Inflammatory macrophage (primary cell): ENCODE measurements at places on chromosomes 2 and 18.

GRCh38 chr2:25664183-25664964, 9.0 kb downstream of the DTNB start:
- DNase-seq = peak; percentile 73

DNA sequence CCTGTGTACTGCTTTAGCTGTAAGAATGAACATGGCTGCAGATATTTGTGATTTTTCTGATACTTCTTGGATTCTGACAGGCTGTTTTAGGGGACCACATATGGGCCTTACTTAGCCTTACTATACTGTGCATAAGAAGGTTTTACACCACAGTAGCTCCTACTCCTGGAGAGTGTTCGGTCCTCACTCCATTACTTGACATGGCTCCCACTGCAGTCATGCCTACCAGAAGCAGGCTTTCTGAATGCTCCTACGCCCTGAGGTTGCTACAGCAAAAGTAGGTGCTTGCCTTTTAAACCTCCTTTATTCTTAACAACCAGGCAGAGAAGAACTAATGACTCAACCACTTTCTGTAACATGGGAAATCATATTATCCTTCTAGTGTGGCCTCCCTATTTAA, 125.2 kb upstream of the MAP2 start:
- DNase-seq = no peak

- DNase-seq = no peak
These were observed 339.6 kb upstream of the DCC start for GRCh38 chr18:52000435-52000834.

GRCh38 chr2:220452561-220452960, 825.1 kb downstream of the SLC4A3 start:
- DNase-seq = no peak

- peak; percentile 61 for DNase-seq
These were observed 22.5 kb upstream of the SIGLEC15 start for GRCh38 chr18:45802814-45803492.

GRCh38 chr2:111662039-111662770, 221.8 kb downstream of the ANAPC1 start:
- peak; percentile 17 for DNase-seq

GRCh38 chr18:23662309-23663263, at the start of gene ANKRD29:
Gene ANKRD29, minus strand, starts transcription at chr18:23662911. Its CDS starts 181 bp downstream, at chr18:23662730.
- peak; percentile 23 for DNase-seq

GRCh38 chr2:128357506-128358370, 39.1 kb upstream of the HS6ST1 start:
- no peak for DNase-seq

DNA sequence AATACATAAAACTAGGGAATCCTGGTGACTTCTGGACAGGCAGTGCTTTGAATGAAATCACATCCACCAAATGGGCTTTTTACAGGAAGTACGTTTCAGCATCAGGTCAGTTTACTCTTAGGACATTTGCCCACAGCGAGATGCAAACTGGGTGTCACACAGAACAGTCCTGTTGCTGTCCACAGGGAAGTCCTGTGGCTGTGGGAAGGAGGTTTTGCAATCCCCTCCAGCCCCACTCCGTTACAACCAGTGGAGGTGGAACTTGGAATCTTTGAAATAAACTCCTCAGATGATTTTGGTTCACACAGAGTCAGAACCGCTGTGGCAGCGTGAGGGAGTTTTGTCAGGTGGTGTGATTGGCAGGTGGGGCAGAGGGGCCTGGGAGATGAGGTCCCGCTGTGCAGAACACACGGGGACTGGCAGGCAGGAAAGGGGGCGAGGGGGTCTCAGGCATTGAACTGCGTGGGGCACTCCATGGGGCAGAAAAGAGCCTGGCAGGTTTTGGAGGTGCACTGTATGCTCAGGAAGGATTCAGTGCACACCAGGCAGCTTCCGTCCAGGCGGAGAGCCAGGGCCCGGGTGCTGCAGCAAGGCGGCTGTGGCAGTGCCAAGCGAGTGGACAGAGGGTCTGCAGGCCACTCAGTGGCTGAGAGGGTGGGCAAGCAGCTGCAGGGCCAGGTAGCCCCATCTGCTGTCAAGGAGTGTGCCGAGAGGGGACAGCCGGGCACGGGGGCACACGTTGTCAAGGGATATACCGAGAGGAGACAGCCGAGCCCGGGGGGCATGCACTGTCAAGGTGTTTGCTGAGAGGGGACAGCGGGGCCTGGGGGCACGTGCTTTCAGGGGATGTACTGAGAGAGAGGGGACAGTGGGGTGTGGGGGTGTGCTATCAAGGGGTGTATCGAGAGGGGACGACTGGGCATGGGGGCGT, 148.7 kb downstream of the LDLRAD4 start:
- DNase-seq = peak; percentile 80

DNA sequence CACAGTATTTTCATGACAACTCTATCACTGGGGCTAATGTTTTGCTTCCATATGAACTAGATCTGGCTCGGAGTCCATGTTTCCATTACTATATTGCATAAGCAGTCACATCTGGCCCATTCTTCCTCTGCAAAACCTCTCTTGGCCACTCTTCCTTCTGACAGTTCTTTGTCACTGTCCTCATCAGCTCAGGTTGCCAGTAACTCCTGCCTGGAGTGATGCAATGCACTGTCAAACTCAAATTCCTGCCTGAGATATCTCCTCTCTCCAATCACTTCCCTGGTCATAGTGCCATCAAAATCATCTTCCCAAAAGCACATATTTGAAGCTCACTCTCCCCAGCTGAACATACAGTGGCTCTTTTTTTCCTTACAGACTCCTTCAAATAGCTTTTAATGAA, 66.1 kb downstream of the COLEC12 start:
- DNase-seq = no peak

GRCh38 chr2:101571951-101572350, 97.0 kb upstream of the RFX8 start:
- DNase-seq = no peak

DNA sequence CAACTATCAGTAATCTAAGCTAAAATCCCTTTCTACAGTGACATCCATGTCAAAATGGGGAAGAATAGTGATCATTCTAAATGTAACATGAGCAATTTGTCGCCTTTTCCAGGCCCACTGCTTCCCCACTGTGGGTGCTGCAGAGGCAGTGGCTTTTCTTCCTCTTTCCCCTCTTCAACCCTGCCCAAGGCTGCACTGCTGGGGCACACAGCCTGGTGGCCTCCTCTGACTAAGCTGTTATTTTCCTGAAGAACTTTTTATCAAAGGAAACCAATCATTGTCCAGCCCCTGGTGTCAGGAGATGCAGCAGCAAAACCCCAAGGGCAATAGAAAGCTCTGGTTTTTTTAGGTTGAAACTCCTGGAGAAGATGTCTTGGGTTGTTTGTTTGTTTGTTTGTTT, 117.6 kb upstream of the KLF7 start:
- peak; percentile 91 for DNase-seq

GRCh38 chr2:10009271-10009810, 34.0 kb upstream of the KLF11 start:
- DNase-seq = no peak

- DNase-seq = no peak
These were observed 9.8 kb downstream of the TEKT4 start for GRCh38 chr2:94881070-94881469.

- peak; percentile 49 for DNase-seq
These were observed 34.9 kb downstream of the FAM110C start for GRCh38 chr2:11248-11941.

GRCh38 chr2:69933839-69934613, 19.1 kb downstream of the MXD1 start:
- peak; percentile 90 for DNase-seq

- no peak for DNase-seq
These were observed 6.4 kb downstream of the CD207 start for GRCh38 chr2:70828914-70829824.

GRCh38 chr18:66647671-66648070, 43.8 kb upstream of the CDH19 start:
- peak; percentile 49 for DNase-seq

DNA sequence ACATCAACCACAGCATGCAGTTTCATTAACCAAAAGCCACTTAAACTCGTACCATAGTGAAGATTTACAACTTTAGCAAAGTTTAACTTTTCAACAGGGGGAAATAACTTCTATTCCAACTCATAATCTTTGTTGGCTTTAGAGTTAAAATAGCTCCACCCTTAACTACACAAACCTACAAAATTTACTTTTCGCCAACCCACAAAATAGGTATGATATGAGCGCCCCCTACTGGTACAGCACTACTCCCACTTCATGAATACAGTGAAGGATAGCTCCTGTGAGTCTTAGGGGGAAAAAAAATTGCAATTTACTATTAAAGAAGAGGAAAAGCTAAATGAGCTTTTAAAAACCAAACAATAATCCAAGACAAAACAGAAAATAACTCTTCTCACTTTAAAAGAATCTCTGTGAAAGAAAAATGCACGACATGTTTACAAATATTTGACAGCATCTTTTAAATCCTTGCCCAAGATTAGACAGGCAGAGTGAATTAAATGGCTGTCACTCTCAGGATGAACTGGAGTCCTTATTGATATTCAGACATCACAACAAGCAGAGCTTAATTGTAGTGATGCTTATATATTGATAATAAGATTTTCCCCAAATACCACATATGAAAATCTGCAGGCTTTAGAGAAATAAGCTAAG, 32.2 kb downstream of the TMEFF2 start:
- peak; percentile 67 for DNase-seq

DNA sequence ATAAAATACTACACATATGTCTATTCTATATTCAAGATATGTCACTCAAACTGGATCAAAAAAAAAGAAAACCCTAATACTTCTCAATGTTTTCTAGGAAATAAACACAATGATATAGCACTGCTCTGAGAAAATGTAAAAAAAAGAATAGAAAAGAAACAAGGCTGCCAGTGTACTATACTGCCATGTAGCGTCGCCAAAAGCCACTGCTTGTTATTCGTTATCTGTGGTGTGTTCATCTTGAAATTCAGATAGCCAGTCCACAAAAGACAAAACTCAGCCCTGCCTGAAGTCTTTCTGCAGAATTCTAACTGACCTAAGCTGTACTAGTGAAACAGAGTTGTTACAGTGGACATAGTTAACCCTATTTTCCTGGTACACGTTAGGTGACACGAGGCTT, 12.2 kb upstream of the YPEL5 start:
- no peak for DNase-seq

DNA sequence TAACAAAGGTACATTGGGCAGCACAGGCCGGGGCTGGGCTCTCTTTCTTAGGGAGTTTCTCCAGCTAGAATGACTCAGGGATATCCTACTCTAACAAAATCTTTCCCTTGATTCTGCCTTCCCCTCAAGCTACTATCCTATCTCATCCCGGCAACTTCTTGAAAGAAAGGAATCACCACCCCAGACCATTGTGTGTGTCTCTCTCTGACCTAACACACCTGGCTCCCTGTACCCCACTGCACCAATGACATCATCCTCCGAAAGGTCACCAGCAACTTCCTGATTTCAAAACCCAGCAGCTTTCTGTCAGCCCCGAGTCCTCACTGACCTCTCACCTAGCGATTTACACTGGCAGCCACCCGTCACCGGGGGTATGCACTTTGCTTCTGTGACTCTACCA, 72.1 kb upstream of the MAP4K4 start:
- DNase-seq = peak; percentile 21

- peak; percentile 75 for DNase-seq
These were observed at the start of gene KYNU for GRCh38 chr2:142877216-142877838. Gene KYNU, plus strand, starts transcription at chr2:142877664. Its CDS starts 7,704 bp downstream, at chr2:142885368.

GRCh38 chr2:6934758-6935651, 17.8 kb downstream of the RNF144A start:
- DNase-seq = peak; percentile 37

DNA sequence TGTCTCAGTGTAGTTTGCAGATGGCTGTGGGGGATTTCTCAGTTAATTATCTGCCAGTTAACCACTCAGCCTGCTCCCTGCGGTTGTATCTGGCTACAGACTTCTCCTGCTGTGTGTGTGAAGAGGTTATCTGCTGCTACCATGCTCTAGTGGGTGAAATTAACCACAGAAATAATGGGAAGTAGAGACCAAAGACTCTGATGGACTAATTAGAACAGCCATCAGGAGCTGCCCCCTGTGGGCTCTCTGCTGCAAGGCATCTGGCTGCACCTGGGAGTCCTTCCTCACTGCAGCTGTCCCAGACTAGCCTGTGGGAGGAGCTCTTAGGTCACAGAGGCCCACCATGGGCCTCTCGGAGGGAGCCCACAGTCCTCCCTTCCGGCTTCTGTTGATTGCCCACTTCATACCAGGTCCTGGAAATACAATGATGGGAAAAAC, 66.6 kb downstream of the CTIF start:
- peak; percentile 32 for DNase-seq

- DNase-seq = no peak
These were observed 234.2 kb downstream of the CDH2 start for GRCh38 chr18:27942706-27943105.

- DNase-seq = no peak
These were observed 256.4 kb upstream of the NETO1 start for GRCh38 chr18:73124175-73124574.

GRCh38 chr2:134682726-134683125, 36.1 kb downstream of the TMEM163 start:
- no peak for DNase-seq

DNA sequence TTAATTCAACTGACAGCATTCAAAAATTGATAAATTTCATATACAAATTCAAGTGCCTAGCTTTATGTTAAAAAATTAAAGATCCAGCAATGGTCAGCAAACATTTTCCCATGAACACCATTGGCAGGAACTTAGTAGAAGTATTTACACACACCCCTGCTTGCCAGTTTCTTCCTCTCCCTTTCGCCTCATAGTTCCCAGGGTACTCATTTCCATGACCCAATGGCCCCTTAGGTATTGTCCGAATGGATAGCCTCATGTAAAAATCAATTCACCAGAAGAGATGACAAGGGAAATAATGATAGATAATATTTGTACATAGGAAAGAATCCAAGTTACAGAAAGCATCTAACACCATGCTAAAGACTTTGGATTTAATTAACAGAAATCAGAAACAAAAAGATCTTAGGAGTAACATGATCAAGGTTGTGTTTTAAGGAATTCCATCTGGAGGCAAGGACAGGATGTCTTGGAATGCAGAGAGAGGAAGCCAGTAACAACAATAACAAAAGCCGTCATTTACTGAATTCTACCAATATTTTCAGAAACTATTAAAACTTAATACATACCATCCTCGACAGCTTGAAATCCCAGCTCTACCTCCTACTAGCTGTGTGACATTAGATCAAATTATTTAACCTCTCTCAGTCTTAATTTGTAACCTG, 423.0 kb downstream of the IRS1 start:
- DNase-seq = no peak
